ENCODE measurements at places on chromosomes 6 and 20. TPM values are rescaled to one million over a fixed set of nuclear protein-coding genes. Genes with fewer than 3 reads are reported as not detected.

The MATN4 gene
- 0.02 TPM for polyA plus RNA-seq

The JPH2 gene
- 4.9 TPM for polyA plus RNA-seq

The HLA-DOA gene
- not detected for polyA plus RNA-seq

The RSPO3 gene
- 0.85 TPM for polyA plus RNA-seq

The TMEM244 gene
- not detected for polyA plus RNA-seq

The MYCT1 gene
- 0.08 TPM for polyA plus RNA-seq

The TMC2 gene
- not detected for polyA plus RNA-seq

The ATG5 gene
- 38.6 TPM for polyA plus RNA-seq

The HCRTR2 gene
- not detected for polyA plus RNA-seq

The ADGRF4 gene
- polyA plus RNA-seq, result 0.08 TPM

The SLC35F1 gene
- 0.41 TPM for polyA plus RNA-seq

The LAMA4 gene
- polyA plus RNA-seq, result 662 TPM

The BANF2 gene
- not detected for polyA plus RNA-seq

The TSPO2 gene
- not detected for polyA plus RNA-seq

The NR2E1 gene
- not detected for polyA plus RNA-seq

The TFAP2D gene
- not detected for polyA plus RNA-seq

The UQCC2 gene
- 48.3 TPM for polyA plus RNA-seq

The PXDC1 gene
- 30.3 TPM for polyA plus RNA-seq

The C20orf202 gene
- polyA plus RNA-seq, result not detected

The RAET1L gene
- not detected for polyA plus RNA-seq

The IL20RA gene
- 0.10 TPM for polyA plus RNA-seq

The LBP gene
- 0.08 TPM for polyA plus RNA-seq

The SIRPG gene
- not detected for polyA plus RNA-seq

The SLC32A1 gene
- not detected for polyA plus RNA-seq

The ANKRD66 gene
- polyA plus RNA-seq, result not detected

The PROCR gene
- polyA plus RNA-seq, result 33.5 TPM

The COL9A1 gene
- polyA plus RNA-seq, result not detected

The ELOVL4 gene
- polyA plus RNA-seq, result 4.3 TPM

The CAGE1 gene
- not detected for polyA plus RNA-seq

The SLC22A7 gene
- not detected for polyA plus RNA-seq

The FKBP1C gene
- 2.2 TPM for polyA plus RNA-seq

The MRAP2 gene
- polyA plus RNA-seq, result 0.10 TPM

The SPO11 gene
- not detected for polyA plus RNA-seq

The BFSP1 gene
- polyA plus RNA-seq, result 1.5 TPM

The DPPA5 gene
- not detected for polyA plus RNA-seq

The PPIL1 gene
- polyA plus RNA-seq, result 30.6 TPM

The CLDN20 gene
- polyA plus RNA-seq, result 0.05 TPM

The C20orf204 gene
- 0.02 TPM for polyA plus RNA-seq

The KIF6 gene
- 0.28 TPM for polyA plus RNA-seq

The FAM83C gene
- not detected for polyA plus RNA-seq

The DOK5 gene
- 25.4 TPM for polyA plus RNA-seq

The SLC17A2 gene
- not detected for polyA plus RNA-seq

Data from fibroblast of lung (primary cell).